ENCODE measurements at places on chromosomes 5 and 9. TPM values are rescaled to one million over a fixed set of nuclear protein-coding genes. Genes with fewer than 3 reads are reported as not detected.

CDC20B gene
- total RNA-seq: not detected

SH3GL2 gene
- not detected for total RNA-seq

RASGRF2 gene
- total RNA-seq: 0.49 TPM

- no peak overlapping the region for H3K27ac ChIP-seq
- H3K36me3 ChIP-seq: no peaks in the 10 kb centered on the region
- H3K27me3 ChIP-seq: no peaks in the 10 kb centered on the region
- H3K4me3 ChIP-seq: no peak overlapping the region
Observed at GRCh38 chr5:108345541-108346171, 36.2 kb downstream of the FBXL17 start.

GRCh38 chr5:7876867-7877266 lies 7.9 kb downstream of the MTRR start:
- no peaks in the 10 kb centered on the region for H3K27me3 ChIP-seq
- peaks cover 6% of the 10 kb centered on the region for H3K36me3 ChIP-seq
- H3K4me3 ChIP-seq: no peak overlapping the region
- no peaks in the 10 kb centered on the region for H3K4me1 ChIP-seq
- no peak for DNase-seq

DNA sequence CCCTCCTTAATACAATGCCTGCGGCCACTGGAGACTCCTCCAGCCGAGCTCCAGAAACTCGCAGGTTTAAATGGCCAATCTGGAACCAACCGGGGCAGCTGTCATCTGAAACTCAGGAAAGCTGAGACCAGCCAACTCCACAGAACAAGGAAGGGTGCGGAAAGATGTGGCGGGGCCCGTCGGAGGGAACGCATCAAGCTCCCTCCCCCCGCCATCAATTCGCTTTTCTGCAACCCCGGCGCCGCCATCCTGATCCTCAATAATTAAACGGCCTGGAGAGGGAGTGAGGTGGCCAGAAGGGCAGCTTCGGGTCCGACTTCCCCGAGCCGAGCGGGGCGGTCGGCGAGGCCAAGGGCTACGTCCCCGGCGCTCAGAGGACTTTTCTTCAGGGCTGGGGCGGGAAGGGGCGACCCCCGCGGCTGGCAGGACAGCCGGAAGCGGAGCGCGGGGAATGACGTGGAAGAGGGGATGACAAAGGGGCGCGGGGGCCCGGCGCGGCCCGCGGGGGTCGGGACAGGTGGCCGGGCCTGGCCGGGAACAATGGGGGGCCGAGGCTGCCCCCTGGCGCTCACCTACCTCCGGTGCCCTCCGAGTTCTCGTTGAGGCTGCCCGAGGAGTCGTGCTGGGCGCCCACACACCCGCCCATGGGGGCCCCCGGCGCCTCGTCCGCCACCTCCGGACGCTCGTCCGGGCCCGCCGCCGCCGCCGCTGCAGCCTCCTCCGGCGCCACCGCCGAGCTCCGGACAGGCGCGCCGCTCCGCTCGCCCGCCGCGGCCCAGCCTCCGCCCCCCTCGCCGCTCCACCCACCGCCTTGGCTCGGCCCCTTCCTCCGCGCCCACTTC lies at the start of gene UBTD2:
Gene UBTD2, minus strand, starts transcription at position 745 of the 842 bp plus-strand sequence. Its CDS starts 99 bp downstream, at position 646.
- H3K27me3 ChIP-seq: no peaks in the 10 kb centered on the region
- peak within 1 kb of the TSS; percentile 72 for H3K4me3 ChIP-seq
- no peaks in the 10 kb centered on the region for H3K36me3 ChIP-seq

DNA sequence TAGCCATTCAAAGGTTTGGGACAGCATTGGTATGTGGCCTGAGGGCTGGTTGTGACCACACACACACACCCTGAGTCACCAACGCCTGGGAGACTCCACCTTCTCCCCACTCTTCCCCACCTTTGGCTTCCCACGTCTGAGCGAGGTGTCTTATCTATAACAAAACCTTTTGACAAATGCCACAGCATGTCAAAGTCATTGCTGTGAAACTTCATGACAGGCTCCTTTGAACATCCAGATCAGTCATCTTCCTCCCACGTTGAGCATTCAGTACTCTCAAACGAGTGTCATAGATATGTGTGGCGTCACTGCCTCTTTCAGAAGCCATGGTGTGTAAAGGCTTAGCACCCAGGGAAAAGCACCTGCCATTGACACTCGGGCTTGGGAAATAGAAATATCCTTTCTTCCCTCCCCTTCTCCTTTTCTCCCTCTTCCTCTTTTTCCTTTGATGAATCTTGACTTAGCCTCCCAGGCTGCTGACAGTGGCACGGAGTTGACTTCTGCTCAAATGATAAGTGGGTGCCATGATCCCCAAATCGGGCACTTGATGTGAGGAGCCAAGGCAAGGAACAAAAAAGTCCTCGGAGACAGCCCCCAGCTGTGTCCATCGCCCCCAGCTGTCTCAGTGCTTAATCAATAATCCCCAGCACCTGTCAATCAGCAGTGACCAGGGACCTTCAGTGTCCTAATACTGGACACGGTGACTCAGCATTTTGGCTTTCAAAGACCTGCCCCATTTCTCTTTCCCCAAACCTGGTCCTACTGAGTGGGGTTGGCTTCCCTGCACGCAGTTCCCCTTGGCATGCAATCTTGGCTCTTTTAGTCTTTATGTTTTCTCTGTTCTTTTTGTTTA lies 114.8 kb downstream of the FGF18 start:
- H3K36me3 ChIP-seq: no peaks in the 10 kb centered on the region
- DNase-seq: no peak
- H3K27ac ChIP-seq: no peak overlapping the region

- H3K4me1 ChIP-seq: peaks cover 5% of the 10 kb centered on the region
- DNase-seq: no peak
- H3K27me3 ChIP-seq: no peaks in the 10 kb centered on the region
- H3K36me3 ChIP-seq: no peaks in the 10 kb centered on the region
- H3K4me3 ChIP-seq: no peak overlapping the region
Observed at GRCh38 chr5:150066436-150066835, 19.9 kb downstream of the CSF1R start.

DNA sequence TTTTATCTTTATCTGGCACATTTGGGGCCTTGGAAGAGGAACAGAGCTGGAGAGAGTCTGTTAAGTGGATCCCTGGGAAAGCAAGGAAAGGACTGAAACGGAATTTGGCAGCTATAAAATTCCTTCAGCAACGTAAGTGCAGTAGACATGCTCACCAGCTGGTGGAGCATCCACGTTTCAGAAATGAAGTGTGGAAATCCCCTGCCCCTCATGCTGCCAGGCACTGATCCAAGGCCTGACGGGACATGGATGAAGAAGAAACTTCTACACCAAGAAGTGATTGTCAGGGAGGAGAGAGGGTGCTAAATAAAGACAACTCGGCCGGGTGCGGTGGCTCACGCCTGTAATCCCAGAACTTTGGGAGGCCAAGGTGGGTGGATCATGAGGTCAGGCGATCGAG lies 209.3 kb downstream of the ROR2 start:
- no peak overlapping the region for H3K4me3 ChIP-seq
- H3K27me3 ChIP-seq: no peaks in the 10 kb centered on the region
- H3K4me1 ChIP-seq: peaks cover 16% of the 10 kb centered on the region
- DNase-seq: no peak
- no peaks in the 10 kb centered on the region for H3K36me3 ChIP-seq
- peak overlapping the region; percentile 9 for H3K27ac ChIP-seq

All from esophagus squamous epithelium (tissue), 5 donors.